ENCODE measurements at places on chromosomes 3 and 15.

- ATAC-seq = no peak
Measured at GRCh38 chr15:52080031-52080430, 32.5 kb downstream of the BCL2L10 start.

DNA sequence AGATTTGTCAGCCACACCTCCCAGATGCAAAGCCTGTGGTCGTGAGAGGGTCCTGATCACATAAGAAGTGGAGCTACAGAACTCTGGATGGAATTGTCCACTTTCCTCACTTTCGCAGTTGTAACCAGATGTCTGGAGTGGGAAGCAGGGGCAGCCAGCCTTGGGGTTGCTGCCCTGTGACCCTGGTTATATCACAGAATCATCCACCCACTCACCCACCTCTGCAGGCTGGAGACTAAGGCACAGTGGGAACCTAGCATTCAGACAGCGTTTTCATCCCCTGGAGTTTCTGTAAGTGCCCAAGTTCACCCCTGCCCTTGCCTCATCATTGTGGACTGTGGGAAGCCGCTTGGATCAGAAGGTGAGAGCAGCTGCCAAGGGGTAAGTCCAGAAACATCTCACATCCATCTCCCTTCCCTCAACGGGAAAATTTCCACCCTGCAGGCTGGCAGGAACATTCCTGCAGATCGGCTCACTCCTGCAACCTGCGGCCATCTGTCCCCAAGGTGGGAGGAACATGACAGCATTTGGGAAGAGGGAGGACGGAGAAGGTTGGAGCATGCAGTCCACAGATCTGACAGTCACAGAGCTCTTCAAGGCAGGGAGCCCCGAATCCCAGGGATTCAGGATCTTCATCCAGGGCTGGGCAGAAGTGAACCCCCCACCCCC lies 2.9 kb upstream of the IQSEC1 start:
- no peak for ATAC-seq

- ATAC-seq = no peak
Measured at GRCh38 chr3:186173224-186173815, 64.4 kb upstream of the ETV5 start.

DNA sequence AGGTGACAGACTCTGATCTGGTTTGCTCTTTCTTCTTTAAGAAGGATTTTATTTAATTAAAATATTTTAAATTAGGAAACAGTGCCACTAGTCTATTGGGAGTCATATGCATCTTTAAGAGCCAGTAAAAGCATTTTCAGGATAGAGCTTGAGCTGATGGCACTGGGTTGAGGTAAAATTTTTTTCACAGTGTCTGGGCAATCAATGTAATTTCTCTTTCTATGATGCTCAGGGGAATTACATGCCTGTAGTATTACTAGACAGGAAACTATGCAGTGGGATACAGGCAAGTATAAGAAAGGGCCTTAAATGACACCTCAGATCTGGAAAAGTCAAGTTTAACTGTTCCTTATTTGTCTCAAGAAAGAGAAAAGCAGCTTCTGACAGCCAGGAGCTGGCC lies 76.4 kb downstream of the GAP43 start:
- no peak for ATAC-seq

All from gastroesophageal sphincter (tissue), 4 donors.